Renal cortical epithelial cell (primary cell): ENCODE measurements at places on chromosomes 6 and 20.
A peak's percentile ranks its signal among the peaks of the same experiment; 100 is the strongest.

DNA sequence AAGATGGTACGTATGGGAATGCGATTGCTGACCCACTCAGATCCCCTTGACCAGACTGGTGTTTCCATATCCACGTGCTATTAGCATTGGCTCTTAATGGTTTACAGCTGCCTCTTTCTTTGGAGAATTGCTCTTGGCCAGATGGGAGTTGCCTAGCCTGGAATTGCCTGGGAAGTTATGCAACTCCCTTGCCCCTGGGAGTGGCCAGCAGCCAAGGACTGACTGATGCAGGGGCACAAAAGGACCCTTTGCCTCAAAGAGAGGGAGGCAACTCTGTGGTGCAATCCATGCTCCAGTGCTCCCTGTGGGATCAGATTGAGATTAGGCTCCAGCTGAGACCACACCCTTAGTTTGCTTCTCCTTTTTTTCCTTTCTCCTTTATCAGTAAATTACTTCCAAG is 203.5 kb upstream of the JAG1 start:
- DNase-seq = peak; percentile 65

DNA sequence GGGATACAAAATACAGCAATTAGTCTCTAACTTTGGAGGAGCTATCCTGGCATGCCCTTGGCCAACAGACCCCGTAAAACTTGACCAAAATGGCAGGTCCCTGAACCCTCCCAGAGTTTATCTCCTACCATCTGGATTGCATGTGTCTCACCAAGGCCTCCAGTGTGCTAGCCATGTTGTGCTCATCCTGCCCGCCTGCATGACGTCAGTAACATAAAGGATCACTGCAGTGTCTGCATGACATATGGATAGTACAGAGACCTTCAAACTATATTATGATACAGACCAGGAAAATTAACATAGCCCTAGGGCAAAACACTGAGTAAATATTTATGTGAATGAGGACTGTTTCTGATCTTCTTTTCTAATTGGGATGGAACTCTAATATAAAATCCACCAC is 25.3 kb downstream of the CPXM1 start:
- DNase-seq = no peak

- DNase-seq = no peak
Observed at GRCh38 chr6:165680975-165681374, 17.9 kb upstream of the PDE10A start.

DNA sequence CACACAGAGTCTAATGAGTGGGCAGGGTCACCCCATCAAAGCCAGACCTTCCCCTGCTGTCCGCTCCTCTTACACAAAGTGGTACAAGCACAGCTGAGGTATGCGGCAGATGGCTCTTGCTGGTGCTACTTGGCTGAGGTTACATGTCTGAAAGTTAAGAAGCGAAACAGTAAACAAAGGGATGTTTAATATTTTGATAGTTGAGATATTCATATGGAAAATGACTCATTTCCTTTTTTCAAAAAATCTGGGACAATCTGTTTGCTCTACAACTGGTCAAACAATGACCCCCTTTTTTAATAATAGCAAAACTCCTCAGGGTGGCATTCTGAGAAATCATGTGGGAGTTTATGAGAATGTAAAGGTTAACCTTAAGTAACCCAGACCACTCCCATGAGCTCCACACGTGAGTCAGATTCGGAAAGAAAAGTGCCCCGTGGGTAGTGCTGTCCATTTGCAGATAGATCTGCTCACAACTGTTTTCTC is 245.3 kb downstream of the TBXT start:
- peak; percentile 3 for DNase-seq

- DNase-seq = peak; percentile 40
Observed at GRCh38 chr20:5513975-5514516, 197.3 kb upstream of the PROKR2 start.

DNA sequence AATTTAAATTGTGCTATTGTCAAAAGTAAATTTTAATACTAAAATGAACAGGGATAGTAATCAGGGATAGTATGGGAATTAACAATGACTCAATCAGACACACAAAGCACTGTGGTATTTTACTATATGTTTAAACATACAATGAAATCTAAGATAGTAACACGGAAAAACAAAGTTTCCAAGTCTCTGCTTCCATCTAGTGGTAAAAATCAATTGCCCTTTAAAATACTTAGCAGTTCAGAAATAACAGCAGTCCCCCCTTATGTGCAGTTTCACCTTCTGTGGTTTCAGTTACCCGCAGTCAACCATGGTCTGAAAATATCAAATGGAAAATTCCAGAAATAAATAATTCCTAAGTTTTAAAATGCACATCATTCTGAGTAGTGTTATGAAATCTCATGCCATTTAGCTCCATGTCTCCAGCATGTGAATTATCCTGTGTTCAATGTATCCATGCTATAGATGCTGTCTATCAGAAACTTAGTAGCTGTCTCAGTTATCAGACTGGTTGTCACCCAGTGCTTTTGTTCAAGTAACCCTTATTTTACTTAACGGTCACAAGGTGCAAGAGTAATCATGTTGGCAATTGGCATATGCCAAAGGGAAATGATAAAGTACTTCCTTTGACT is 58.5 kb downstream of the AHI1 start:
- DNase-seq = peak; percentile 4

DNA sequence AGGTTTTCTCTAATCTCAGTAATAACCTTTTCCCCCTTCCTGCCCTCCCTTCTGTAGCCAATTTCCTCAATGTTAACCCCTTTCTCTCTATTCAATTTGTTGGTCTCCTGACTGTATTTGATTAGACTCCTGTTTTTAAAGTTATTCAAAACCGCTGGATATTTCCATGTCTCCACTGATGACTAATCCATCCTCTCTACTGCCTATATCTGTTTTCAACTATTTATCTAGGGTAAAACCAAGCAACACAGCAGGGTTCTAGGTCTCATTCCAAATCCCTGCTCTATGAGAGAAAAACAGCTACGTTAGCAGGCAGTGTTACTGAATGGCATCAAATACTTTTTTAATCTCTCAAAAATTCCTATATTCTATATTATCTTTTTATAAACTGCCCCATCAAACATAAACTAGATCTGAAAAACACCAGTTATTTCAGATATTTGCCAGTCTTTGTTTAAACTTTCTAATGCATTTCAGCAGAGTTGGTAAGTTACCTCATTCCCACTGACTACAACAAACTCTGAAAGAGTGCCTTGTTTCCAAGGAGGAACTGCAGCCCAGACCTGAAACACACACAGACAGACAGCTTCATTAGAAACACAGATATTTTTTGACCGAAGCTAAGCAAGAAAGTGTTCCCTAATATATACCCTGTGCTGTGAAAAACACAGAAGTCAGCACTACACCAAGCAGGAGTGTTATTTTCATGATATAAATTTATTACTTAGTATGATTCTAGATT is 8.2 kb downstream of the RTN4IP1 start:
- no peak for DNase-seq

- DNase-seq = no peak
Observed at GRCh38 chr6:24718449-24719124, 367 bp downstream of the C6orf62 start.

- DNase-seq = no peak
Observed at GRCh38 chr6:14113976-14114375, 3.6 kb upstream of the CD83 start.

- no peak for DNase-seq
Observed at GRCh38 chr6:42448927-42449659, 2.6 kb downstream of the TRERF1 start.

GRCh38 chr6:130282234-130282995 is 59.7 kb upstream of the SAMD3 start:
- DNase-seq = peak; percentile 22

DNA sequence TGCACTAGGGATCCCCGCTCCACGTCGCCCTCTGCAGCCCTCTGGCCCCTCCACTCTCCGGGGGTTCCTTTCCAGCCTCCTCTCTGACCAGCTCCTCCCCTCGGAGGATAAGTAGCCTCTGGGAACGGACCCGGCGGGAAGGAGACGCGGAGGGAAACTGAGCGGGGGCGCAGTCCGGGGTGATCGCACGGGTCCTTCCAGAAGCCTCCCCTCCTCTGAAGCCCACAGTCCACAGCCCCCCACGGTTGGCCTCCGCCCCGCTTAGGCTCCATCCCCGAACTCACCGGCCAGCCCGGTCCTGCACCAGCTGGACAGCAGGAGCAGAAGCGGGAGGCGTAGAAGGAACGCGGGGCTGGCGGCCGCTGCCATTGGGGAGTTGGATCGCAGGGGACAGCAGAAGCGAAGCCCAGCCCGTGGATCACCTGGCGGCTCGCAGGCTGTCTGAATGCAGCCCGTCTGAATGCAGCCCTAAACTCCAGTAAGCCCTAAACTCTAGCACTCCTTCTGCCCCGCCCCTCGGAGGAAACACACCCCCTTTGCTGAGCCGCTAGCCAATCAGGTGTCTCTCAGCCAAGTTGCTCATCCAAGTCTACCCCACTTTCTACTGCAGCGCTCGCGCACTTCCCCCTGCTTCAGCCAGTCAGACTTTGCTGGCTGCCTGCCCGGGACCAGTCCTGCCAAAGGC is at the start of gene RAET1G:
RAET1G (minus strand) TSS at position 480 of the 685 bp plus-strand sequence; CDS start at position 369, 111 bp downstream.
- peak; percentile 90 for DNase-seq

DNA sequence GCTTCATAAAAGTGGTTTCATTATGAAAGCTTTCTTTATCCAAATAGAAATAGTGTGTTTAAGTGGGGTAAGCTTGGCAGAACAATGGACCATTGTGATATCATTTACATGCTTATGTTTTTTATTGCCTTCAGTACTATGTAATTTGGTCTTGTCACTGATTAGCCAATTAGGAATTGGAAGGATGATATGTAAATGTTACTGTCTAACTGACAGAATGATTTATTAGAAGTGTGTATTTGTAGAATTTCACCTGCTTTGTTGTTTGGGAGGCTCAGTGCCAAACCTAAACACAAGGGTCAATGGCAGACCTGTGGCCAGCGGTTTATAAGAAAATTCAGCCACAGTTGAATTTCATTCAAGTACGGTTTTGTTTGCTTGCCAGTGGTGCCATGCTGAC is 39.0 kb downstream of the AIG1 start:
- DNase-seq = no peak

DNA sequence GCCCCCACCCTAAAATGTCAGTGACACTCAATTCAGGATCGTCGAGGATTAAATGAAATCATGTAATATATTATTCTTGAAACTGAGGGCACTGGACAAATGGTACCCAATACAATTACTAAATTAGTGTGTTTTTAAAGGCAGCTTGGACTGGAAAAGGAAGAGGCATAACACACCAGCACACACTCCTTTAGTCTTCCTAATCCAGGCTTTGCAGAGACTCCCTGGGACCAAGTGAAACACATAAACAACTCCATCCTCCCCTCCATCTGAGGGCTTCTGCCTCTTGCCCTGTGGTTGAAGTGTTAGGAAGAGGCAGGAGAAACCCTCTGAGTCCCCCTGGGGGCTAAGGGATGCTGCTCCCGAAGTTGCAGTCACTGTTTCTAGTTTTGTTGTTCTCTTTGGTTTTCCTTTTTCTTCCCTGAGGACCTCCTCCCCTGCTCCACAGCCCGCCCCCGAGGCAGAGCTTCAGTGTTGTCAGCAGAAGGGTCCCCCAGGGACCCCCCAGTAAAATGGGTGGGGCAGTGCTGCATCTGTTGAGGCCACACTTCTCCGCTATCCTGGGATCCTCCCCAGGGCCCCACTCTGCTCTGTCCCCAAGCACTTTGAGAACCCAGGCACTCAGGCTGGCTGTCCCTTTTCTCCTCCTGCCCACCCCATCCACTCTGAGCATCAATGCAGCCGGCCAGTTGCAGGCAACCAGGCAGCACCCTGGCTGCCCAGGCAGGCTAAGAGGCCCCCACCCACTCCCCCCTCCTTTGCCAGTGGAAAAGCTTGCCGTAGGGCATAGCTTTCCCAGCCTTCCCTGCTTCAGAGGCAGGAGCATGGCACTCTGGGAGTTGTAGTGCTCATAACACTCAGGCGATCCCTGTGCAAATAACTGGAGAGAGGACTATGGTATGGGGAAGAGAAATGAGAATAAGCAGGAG is 5.9 kb downstream of the TMEM63B start:
- peak; percentile 51 for DNase-seq

DNA sequence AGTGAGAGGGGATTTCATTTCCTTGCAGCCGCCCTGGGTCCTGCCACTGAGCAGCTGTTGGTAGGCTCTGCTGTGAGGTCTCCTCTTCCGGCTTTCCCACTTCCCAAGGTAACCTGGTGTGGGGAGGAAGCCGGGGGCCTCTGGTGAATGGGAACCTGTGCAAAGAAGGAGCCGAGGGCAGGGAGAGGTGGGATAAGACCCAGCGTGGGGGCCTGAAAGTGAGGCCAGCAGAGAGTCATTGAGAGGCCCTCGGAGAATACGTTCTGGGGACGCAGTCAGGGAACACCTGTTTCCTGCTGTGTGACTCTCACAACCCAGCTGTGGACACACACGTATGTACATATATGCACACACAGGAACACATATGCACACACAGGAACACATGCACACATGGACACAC is 100.7 kb downstream of the CDH26 start:
- DNase-seq = no peak
